Activated T-helper 1 cell treated with Interleukin-2 at 50 U/mL for 16 hours (primary cell): ENCODE measurements at places on chromosomes 7 and 10.

DNA sequence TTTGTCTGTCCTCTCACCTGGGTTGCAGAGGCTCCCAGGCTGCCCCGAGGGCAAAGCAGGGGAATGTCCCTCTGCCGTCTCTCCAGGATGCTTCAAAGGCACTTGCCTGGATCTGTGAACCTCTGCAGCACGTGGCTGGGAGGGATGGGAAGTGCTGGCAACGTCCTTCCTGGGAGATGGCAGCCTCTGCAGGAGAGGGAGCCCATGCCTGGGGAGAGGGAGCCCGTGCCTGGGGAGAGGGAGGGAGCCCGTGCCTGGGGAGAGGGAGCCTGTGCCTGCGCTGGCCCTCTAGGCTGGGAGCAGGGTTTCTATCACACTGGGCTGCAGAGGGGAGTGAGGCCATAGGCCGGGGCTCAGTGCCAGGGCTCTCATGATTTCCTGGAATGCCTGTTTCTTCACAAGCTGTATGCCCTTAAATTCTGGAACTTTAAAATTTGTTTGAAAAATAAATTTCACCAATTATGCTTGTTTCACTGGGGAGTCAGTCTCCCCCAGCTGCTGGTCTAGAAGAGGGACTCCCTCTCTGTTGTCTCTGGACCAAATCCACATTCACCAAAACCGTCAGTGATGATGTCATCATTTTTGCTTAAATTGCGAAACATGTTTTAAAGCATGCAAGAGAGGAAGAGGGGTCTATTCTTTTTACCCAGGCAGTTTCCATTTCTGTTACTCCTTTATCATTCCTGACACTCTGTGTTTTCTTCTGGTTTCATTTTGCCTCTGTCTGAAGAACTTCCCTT is 135.7 kb downstream of the DNAJB6 start:
- no peak for DNase-seq

- DNase-seq: no peak
Observed at GRCh38 chr7:96833676-96834453, 124.2 kb upstream of the SEM1 start.

- no peak for DNase-seq
Observed at GRCh38 chr7:155392726-155393570, 65.0 kb upstream of the EN2 start.

- no peak for DNase-seq
Observed at GRCh38 chr7:80415114-80415513, 96.8 kb downstream of the GNAT3 start.

DNA sequence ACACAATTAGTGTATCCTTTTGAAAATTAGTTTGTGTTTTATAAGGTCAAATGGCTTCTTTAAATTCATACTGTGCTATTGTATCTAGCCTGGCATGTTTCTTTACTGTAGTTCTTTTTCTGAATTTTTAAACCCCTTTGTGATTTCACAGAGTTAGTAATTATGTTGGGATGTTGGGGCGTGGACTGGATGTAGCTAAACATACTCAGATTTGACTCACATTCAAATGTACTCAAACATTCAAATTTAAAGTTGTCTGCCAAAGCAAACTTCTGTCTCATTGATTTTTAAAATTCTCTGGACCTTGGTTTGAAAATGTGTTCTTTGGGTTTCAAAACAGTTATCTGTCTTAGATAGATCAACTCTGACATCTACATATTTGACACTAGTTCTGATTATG is 7.2 kb upstream of the NRP1 start:
- DNase-seq: no peak

DNA sequence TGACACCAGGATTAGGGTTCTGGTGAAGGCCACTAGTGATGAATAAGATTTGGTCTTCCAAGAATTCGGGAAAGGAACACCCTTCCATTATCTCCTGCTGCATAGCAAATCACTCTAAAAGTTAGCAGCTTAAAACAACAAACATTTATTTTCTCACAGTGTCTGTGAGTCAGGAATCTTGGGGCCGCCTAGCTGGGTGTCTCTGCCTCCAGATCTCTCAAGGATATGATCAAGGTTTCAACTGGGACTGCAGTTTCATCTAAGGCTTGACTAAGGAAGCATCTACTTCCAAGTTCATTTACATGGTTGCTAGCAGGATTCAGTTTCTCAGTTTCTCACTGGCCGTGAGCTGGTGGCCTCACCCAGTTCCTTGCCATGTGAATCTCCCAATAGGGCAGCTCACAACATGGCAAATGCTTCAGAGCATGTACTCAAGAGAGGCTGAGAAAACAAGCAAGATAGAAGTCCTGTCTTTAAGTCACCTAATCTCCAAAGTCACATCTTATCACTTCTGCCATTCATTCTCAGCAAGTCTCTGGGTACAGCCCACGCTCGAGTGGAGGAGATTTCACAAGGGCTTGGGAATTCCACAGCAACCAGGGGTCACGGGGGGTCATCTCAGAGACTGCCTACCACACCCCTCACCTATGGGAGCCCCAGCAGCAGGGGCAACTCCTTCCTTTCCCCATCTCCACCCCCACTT is 26.8 kb downstream of the TLX1 start:
- no peak for DNase-seq

- DNase-seq: no peak
Observed at GRCh38 chr10:126964190-126964589, 59.0 kb downstream of the DOCK1 start.

- DNase-seq: no peak
Observed at GRCh38 chr10:100984672-100985177, 2.6 kb downstream of the MRPL43 start.
